ENCODE measurements at places on chromosomes 3 and 15.
A peak's percentile ranks its signal among the peaks of the same experiment; 100 is the strongest.

- H3K27me3 ChIP-seq, result peaks cover 12% of the 10 kb centered on the region
- DNase-seq, result no peak
- no peaks in the 10 kb centered on the region for H3K36me3 ChIP-seq
- no peak overlapping the region for H3K27ac ChIP-seq
- no peak overlapping the region for H3K4me3 ChIP-seq
- no peaks in the 10 kb centered on the region for H3K4me1 ChIP-seq
These were observed 17.4 kb upstream of the FHIT start for GRCh38 chr3:61268644-61269043.

- peaks cover 4% of the 10 kb centered on the region for H3K4me1 ChIP-seq
- H3K27ac ChIP-seq, result no peak overlapping the region
- H3K27me3 ChIP-seq, result peaks cover 21% of the 10 kb centered on the region
- H3K36me3 ChIP-seq, result no peaks in the 10 kb centered on the region
- DNase-seq, result no peak
- no peak overlapping the region for H3K4me3 ChIP-seq
These were observed 32.1 kb upstream of the NTRK3 start for GRCh38 chr15:88288661-88289060.

GRCh38 chr3:140341203-140341602, 336.7 kb upstream of the TRIM42 start:
- no peak overlapping the region for H3K4me3 ChIP-seq
- no peak overlapping the region for H3K27ac ChIP-seq
- H3K27me3 ChIP-seq, result no peaks in the 10 kb centered on the region
- no peaks in the 10 kb centered on the region for H3K36me3 ChIP-seq
- DNase-seq, result no peak

DNA sequence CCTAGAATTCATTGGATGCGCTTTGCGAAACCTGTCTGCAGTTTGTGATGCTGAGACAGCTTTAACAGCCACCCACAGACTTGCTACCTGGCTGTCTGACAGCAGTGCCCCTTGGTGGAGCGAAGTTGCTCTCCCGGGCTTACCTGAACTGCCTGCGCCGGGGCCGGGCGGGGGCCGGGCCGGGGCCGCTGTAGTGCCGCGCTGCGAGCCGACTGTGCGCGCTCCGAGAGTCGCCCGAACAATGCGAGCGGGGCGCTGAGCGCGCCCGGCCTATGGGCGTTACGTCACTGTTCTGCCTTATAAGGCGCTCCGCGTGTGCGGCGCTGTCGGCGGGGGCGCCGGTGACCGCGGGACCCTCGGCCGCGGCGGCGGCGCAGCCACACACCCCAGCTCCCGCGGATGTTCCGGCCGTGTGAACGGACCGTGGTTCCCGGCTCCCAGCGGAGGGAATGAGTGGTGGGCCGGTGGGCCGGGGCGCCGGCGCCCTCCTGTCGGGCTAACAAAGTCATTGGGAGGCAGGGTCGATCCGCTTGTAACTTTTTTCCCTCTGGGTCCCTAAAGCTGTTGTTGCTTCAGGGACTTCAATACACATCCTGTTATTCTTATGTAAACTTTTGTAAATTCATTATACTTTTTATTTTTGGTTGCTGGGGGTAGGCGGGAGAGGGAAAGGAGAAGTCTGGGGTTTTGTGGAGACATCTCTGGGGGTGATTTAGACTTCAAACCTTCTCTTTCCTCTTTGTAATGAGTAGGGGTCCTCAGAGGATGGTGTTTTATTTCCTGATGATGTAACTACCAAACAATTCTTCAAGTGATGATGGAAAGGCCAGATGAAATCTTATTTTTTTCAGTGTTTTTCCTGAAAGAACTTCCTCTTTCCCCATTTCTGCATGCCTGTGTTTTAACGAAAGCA, 58.5 kb downstream of the CMSS1 start:
- DNase-seq, result peak; percentile 68
- peaks cover 18% of the 10 kb centered on the region for H3K27me3 ChIP-seq
- H3K27ac ChIP-seq, result no peak overlapping the region
- H3K4me3 ChIP-seq, result peak overlapping the region; percentile 69

GRCh38 chr3:186123012-186123411, 14.1 kb upstream of the ETV5 start:
- H3K36me3 ChIP-seq, result no peaks in the 10 kb centered on the region
- H3K4me3 ChIP-seq, result no peak overlapping the region
- no peak overlapping the region for H3K27ac ChIP-seq
- no peak for DNase-seq
- H3K4me1 ChIP-seq, result no peaks in the 10 kb centered on the region
- H3K27me3 ChIP-seq, result peaks cover 41% of the 10 kb centered on the region

DNA sequence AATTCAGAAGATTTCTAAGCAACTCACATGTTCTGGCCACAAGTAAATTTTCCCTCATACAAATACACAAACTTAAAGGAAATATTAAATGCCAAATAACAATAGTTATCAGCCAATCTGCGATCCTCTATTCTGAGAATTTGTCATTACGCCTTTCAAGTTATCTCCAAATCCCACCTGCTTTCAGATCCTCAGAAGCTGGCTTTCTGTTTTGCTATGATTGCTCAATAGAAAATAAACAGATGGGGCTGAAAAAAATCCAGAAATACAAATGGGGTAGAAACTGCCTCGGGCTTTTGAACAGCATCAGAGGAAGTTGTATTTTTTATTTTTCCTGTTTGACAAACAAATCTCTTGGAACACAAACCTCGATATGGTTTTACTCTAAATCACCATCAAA, 74.0 kb upstream of the CNTN4 start:
- H3K27me3 ChIP-seq, result no peaks in the 10 kb centered on the region
- DNase-seq, result no peak
- H3K36me3 ChIP-seq, result no peaks in the 10 kb centered on the region
- no peaks in the 10 kb centered on the region for H3K4me1 ChIP-seq
- no peak overlapping the region for H3K4me3 ChIP-seq
- no peak overlapping the region for H3K27ac ChIP-seq

- H3K27ac ChIP-seq, result no peak overlapping the region
- no peaks in the 10 kb centered on the region for H3K36me3 ChIP-seq
- H3K4me1 ChIP-seq, result no peaks in the 10 kb centered on the region
- no peak overlapping the region for H3K4me3 ChIP-seq
- H3K27me3 ChIP-seq, result no peaks in the 10 kb centered on the region
These were observed 1028.7 kb downstream of the NTRK3 start for GRCh38 chr15:87227846-87228245.

- no peak for DNase-seq
- H3K27ac ChIP-seq, result no peak overlapping the region
- no peaks in the 10 kb centered on the region for H3K36me3 ChIP-seq
- peaks cover 7% of the 10 kb centered on the region for H3K4me1 ChIP-seq
- H3K4me3 ChIP-seq, result no peak overlapping the region
These were observed 13.2 kb upstream of the TRANK1 start for GRCh38 chr3:36957862-36958686.

- H3K4me1 ChIP-seq, result peaks cover 10% of the 10 kb centered on the region
- H3K27ac ChIP-seq, result no peak overlapping the region
- H3K36me3 ChIP-seq, result no peaks in the 10 kb centered on the region
- H3K4me3 ChIP-seq, result no peak overlapping the region
- no peak for DNase-seq
These were observed 322.6 kb upstream of the TLE3 start for GRCh38 chr15:70420086-70420947.

DNA sequence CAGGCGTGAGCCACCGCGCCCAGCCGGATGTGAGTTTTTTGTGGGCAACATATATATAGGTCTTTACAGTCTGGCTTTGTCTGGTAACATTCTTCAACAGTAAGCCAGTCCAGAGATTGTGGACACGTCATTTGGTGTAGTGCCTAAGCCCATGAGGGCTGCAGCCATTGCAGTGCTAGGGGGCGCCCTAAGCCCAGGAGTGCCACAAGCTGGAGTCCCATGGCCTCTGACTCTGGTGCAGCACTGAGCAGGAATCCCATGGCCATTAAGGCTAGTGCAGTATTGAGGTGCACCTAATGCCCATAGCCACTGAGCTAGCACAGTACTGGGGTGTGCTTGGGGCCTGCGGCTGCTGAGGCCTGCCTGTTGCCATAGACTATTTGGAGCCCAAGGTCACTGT, 136.4 kb upstream of the NDN start:
- no peak overlapping the region for H3K27ac ChIP-seq
- no peak for DNase-seq
- H3K4me1 ChIP-seq, result no peaks in the 10 kb centered on the region
- no peak overlapping the region for H3K4me3 ChIP-seq

DNA sequence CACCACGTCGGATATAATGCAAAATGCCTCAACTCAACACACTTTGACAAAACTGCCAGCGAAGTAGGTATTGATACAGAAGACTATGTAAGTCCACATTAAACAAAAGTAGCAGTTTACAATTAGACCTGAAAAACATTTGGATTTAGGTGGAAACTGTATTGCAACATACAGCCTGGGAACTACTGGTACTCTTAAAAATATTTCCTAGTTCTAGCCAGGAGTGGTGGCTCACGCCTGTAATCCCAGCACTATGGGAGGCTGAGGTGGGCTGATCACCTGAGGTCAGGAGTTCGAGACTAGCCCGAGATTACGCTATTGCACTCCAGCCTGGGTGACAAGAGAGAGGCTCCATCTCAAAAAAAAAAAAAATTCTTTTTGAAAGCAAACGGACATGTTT, 246.2 kb downstream of the ZBTB20 start:
- no peak overlapping the region for H3K27ac ChIP-seq
- H3K4me1 ChIP-seq, result peaks cover 4% of the 10 kb centered on the region
- H3K4me3 ChIP-seq, result no peak overlapping the region
- H3K36me3 ChIP-seq, result no peaks in the 10 kb centered on the region

GRCh38 chr3:52536369-52537164, at the start of gene UQCC5:
UQCC5 (plus strand) TSS chr3:52536605; CDS start chr3:52536756, 151 bp downstream.
- peak within 1 kb of the TSS; percentile 94 for H3K27ac ChIP-seq
- H3K27me3 ChIP-seq, result no peaks in the 10 kb centered on the region
- peak; percentile 98 for DNase-seq
- H3K4me1 ChIP-seq, result peaks cover 61% of the 10 kb centered on the region
- peak within 1 kb of the TSS; percentile 99 for H3K4me3 ChIP-seq
- H3K36me3 ChIP-seq, result peaks cover 25% of the 10 kb centered on the region

DNA sequence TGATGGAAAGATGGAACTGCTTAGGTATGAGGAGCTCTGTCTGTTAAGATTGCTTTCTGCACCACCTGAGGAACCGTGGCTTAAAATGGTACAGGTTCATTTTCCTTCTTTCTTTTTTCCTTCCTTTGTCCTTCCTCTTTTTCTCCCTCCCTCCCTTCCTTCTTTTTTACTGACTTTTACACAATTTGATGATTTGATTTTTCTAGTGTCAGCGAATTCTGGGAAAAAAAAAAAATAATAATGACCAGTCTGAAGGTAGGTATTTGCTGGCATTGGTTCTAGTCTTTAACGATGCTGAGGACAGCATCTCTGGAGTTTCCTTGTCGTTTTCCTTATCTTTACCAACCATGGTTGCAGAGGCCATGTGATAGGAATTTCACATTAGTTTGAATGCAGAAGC, 613.5 kb downstream of the EDEM1 start:
- no peak for DNase-seq
- no peaks in the 10 kb centered on the region for H3K4me1 ChIP-seq
- H3K27ac ChIP-seq, result no peak overlapping the region
- H3K36me3 ChIP-seq, result no peaks in the 10 kb centered on the region
- H3K4me3 ChIP-seq, result no peak overlapping the region

- H3K4me3 ChIP-seq, result no peak overlapping the region
- peaks cover 15% of the 10 kb centered on the region for H3K27me3 ChIP-seq
- DNase-seq, result no peak
- no peak overlapping the region for H3K27ac ChIP-seq
These were observed 65.1 kb upstream of the GUCA1C start for GRCh38 chr3:109018828-109019227.

DNA sequence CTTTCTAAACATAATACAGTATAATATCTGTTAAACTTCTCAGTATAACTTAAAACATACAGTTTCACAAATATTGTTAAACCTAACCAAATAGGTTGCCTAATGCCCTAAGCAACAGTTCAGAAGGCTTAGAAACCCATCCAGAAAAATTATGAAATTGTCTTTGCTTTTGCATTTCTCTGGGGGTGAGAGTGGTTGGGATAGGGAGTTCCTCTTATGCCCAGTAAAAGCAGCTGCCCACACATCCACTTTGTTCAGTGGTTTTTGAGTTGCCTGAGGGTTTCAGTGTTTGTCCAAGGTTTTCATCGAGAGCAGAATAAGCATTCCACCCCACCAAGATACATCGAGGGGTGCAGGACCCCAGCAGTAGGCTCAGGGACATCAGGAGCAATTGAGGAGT, 179.4 kb downstream of the CDIN1 start:
- peaks cover 2% of the 10 kb centered on the region for H3K4me1 ChIP-seq
- H3K4me3 ChIP-seq, result no peak overlapping the region
- H3K27me3 ChIP-seq, result no peaks in the 10 kb centered on the region

GRCh38 chr3:126376444-126376843, 18.3 kb upstream of the CFAP100 start:
- no peak overlapping the region for H3K4me3 ChIP-seq
- DNase-seq, result no peak
- H3K27ac ChIP-seq, result no peak overlapping the region
- H3K27me3 ChIP-seq, result peaks cover 2% of the 10 kb centered on the region

- DNase-seq, result no peak
- H3K4me3 ChIP-seq, result no peak overlapping the region
- no peak overlapping the region for H3K27ac ChIP-seq
- no peaks in the 10 kb centered on the region for H3K4me1 ChIP-seq
- no peaks in the 10 kb centered on the region for H3K36me3 ChIP-seq
These were observed 285.4 kb upstream of the UMPS start for GRCh38 chr3:124444896-124445295.

- no peaks in the 10 kb centered on the region for H3K4me1 ChIP-seq
- DNase-seq, result no peak
- no peak overlapping the region for H3K4me3 ChIP-seq
- H3K36me3 ChIP-seq, result no peaks in the 10 kb centered on the region
These were observed 11.7 kb downstream of the ITGA11 start for GRCh38 chr15:68420186-68420684.

DNA sequence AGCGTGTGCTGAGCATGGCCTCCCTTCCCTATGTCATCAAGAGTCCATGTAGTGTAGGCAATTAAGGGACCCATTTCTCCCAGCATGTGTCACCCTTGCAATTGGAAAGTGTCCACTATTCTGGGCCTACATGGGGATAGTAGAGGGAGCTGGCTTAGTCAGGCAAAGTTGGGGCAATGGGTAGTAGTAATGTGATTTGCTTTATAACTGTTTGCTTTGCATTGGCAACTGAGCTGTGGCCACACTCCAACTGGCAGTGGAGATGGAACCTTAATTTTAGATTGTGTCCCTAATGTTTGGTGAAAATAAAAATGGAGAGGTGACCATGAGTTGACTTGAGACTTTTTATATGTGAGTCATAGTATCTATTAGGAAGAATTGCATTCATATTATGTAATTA, 97.7 kb upstream of the SAMMSON start:
- DNase-seq, result no peak
- H3K27me3 ChIP-seq, result no peaks in the 10 kb centered on the region
- H3K27ac ChIP-seq, result no peak overlapping the region
- no peak overlapping the region for H3K4me3 ChIP-seq

GRCh38 chr3:64508140-64508539, 179.7 kb downstream of the ADAMTS9 start:
- peaks cover 5% of the 10 kb centered on the region for H3K4me1 ChIP-seq
- no peak overlapping the region for H3K4me3 ChIP-seq
- H3K27ac ChIP-seq, result no peak overlapping the region
- peaks cover 2% of the 10 kb centered on the region for H3K27me3 ChIP-seq
- no peaks in the 10 kb centered on the region for H3K36me3 ChIP-seq

Data from activated CD4-positive, alpha-beta memory T cell treated with anti-CD3 and anti-CD28 coated beads, Interleukin-2, amount 10 ng/mL, durations not matched to agents 7 days and 5 days (primary cell).